ENCODE measurements at places on chromosomes 7 and 10.

DNA sequence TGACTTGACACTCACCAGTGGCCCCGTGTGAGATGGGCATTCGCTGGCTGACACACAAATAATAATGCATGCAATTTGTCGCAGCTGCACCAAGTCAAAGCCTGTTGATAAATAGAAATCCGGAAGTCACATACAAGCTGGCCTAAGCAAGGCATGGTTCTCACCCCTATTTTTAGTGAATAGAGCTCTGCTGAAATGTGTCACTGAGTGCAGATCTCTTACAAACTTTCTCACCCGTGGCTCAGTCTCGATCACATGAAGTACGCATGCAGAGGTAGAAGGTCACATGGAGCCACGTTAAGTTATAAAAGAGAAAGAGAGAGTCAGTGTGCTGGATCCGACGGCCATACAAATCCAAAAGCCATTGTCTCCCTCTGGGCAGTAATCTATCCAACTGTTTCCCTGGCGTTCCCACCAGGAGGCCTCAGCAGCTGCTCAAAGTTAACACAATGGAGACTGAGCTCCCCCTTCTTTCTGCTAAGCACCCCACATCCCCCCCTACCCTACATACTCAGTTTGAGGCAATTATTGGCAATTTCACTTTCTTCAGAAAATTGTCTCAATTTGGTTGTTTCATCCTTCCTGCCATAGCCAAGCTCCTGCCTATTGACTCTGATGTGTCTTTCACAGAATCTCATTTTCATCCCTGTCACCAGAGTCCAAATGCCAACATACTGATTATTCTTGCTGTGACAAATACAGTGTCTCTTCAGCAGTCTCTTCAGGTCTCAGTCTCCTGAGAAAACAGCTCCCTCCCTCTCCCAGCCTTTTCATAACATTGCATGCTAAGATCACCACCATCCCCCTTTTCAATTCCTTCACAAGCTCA lies 473.3 kb upstream of the NRP1 start:
- peak; percentile 32 for DNase-seq

DNA sequence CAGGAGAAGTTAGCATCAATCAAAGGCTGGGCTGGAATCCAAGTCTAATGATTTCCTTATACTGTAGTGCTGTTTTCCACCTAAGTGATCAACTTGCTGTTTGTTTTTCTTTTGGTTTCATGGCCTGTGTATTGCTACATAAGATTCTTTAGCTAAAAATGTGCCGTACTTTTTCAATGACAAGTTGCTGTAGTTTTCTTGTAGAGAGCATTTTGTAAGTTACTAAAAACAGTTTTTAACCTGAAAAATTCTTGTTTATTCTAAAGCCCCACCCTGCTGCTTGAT lies 1.3 kb downstream of the HELLS start:
- no peak for DNase-seq

- no peak for DNase-seq
Observed at GRCh38 chr7:6179620-6180343, 92.6 kb downstream of the CYTH3 start.

DNA sequence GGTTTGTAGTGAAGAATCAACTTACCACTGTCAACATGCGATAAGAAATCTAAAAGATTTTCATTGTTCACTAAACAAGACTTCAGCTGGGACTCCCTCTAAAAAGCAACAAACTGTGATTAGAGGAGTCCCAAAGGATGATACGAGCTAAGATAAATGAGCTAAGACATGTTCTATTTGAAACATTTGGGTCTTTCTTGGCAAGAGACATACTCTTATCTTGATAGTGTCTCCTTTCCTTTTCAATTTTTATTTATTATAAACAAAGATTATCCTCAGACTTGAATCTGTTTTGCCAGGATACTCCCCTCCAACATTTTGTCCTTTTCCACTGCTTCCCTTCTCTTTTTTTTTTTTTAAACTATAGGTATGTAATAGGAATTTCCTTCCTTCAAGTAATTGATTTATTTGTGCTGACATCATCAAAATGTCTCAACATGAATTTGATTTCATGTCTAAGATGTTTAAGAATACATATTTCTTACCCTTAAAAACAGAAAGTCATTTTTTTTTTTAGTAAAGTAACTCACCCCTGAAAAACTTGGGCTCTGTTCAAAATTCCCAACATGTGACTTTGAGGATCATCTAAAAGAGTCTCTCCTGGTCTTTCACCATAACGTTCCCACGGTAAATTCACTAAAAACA lies 158.4 kb upstream of the NRP1 start:
- no peak for DNase-seq

GRCh38 chr10:89593043-89593442 lies 52.0 kb downstream of the PANK1 start:
- no peak for DNase-seq

- DNase-seq = no peak
Observed at GRCh38 chr7:47253650-47254080, 328.2 kb downstream of the TNS3 start.

- peak; percentile 25 for DNase-seq
Observed at GRCh38 chr10:110165239-110165638, 42.2 kb upstream of the MXI1 start.

DNA sequence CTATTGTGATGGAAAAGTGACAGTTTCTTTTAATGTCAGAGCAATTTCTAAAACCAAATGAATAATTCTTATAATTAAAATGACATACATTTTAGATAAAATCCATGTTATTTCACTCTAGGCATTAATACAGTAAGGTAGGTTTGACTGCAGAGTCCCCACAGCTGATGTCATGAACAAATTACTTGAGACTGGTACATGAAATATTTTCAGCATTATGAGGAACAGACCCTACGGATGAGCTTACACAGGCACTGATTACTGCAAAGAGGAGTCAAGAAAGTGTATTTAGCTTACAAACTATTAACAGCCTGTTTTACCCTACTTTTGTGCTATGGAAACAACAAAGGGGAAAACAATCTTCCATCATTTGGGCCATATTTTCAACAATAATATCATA lies 8.9 kb downstream of the COL1A2 start:
- DNase-seq = no peak

GRCh38 chr7:142797391-142798377 lies 26.9 kb downstream of the PRSS2 start:
- peak; percentile 85 for DNase-seq

DNA sequence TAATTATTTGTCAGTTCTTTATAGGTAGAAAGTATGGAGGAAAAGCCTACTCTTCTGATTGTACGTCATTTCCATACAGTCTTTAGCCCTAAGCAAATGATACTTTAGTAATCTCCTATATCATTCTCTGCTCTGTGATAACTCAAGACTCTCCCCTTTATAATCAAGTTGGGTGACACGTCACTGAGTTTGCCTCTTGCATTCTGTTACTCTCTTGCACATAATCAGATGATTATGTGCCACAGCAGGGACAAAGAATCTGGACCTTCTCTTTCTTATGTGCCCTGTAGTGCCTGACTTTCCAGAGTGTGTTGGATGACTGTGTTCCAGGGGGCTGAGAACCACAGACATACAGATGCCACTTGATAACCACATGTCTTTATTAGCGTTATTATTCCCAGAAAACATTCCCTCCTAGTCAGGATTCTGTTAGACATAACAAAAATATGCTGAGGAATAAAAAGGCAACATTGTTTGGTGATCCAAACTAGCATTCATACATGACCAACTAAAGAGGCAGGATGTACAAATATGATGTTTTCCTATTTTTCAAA lies 116.4 kb upstream of the HGF start:
- DNase-seq = no peak

GRCh38 chr10:52312942-52313255 lies 1.2 kb upstream of the DKK1 start:
- DNase-seq = no peak

GRCh38 chr10:103783681-103784080 lies 71.7 kb downstream of the SH3PXD2A start:
- no peak for DNase-seq

DNA sequence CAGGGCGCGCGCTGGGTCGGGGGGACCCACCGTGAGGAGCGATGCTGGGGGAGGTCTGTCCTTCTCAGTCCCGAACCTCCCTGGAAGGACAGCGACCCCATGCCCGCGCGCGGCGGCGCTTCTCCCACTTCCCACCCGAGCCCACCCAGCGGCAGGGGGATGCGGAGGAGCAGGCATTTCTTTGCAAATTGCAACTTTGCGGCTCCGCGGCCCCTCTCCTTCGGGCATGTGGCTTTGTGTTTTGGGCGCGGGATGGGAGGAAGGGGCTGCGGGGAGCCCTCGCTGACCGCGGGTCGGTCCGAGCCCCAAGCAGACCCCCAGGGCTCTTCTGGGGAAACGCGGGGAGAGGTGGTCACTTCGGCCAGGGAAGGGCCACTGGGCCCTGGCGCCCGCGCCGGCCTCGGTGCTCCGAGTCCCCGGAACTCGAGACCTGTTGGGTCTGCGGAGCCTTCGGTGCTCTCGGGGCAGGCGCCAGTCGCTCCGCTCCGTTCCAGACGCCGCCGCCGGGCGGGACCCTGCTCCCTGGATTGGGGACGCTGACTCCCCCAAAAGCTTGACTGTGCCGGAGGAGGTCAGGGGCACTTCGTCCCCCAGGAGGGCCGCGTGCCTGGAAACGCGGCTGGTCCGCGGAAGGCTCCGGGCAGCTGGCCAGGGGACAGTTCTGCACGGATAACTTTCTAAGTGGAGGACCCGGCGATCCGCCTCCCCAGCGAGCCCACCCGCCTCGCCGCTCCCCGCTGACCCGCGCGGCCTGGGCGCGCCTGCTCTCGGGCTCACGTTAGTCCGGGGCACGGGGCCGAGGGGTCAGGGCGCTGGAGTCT lies 164.2 kb upstream of the DPP6 start:
- no peak for DNase-seq

DNA sequence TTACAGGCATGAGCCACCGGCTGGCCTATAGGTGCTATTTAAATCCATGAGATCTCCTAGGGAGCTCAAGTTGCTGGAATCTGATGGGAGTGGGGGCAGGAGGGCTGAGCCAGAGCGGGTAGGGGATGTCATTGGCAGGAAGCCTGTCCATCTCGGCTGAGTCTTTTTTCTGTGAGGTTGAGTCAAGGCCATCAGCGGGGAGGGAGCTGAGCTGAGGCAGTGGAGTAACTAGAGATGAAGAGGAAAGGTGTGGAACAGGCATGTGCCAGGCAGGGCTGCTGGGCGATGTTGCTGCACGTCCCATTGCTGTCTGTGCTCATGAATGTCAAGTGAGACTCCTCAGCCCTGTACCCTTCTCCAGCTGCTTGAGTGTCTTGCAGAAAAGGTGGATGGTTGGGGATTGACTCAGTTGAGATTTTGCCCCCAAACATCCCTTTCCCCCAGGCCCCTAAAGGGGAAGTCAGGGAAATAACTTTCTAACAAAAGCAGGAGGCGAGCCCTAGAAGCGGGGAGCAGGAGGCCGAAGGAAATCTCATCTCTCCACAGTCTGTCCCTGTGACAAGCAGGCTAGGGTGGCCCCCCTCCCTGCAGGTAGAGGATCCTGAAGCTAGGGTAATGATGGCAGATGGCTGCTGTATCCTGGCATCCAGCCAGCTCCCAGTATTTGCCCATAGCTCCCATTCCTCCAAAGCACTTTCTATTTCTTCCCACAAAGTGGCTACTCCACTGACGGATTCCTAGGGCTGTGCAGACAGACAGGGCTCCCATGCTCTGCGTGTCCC lies 5.4 kb downstream of the ATP6V1F start:
- DNase-seq = no peak

- no peak for DNase-seq
Observed at GRCh38 chr7:55132890-55133551, 114.2 kb downstream of the EGFR start.

GRCh38 chr10:120950051-120950561 lies 98.9 kb downstream of the WDR11 start:
- DNase-seq = no peak

- no peak for DNase-seq
Observed at GRCh38 chr7:129786825-129787563, 165.8 kb downstream of the UBE2H start.
